Astrocyte (in vitro differentiated cells and primary cell): ENCODE measurements at places on chromosomes 16 and 17. TPM values are rescaled to one million over a fixed set of nuclear protein-coding genes. Genes with fewer than 3 reads are reported as not detected.

Gene ZNHIT3
- 26.4 and 29.4 TPM in 2 replicates for total RNA-seq

Gene SCGB1C2
- not detected in 2 replicates for total RNA-seq

Gene SLC16A6
- 0.34 and 0.62 TPM in 2 replicates for total RNA-seq

Gene TMEM92
- 18.3 and 28.2 TPM in 2 replicates for total RNA-seq

DNA sequence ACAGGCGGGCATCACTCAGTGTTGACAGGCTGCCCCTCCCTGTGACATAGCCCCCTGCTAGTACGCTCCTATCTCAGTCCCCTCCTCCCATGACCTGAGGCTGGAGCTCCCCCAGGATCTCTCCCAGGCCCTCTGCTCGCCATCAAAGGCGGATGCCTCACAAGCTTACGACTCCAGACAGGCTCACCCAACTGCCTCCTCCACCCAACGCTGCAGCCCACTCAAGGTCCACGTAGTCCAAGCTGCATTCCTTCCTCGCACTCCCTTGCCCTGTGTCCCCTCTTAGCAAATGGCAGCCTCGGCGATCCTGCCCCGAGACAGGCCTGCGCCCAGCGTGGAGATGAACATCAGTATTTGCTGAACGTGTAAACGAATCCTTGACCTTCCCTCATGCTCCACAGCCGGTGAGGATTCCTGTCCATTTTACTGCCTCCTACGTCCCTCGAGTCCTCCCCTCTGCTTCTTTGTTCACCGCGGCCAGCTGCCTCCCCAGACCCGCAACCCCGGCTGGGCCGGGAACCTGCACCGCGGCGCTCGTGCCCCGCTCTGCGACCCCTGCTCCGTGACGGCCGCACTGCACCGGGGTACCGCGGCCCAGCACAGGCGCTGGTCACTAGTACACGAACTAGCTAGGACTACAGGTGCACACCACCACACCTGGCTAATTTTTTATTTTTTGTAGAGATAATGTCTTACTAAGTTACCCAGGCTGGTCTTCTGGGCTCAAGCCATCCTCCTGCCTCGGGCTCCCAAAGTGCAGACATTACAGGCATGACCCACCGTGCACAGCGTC is 838 bp upstream of the TMEM97 start:
- DNase-seq, result no peak

DNA sequence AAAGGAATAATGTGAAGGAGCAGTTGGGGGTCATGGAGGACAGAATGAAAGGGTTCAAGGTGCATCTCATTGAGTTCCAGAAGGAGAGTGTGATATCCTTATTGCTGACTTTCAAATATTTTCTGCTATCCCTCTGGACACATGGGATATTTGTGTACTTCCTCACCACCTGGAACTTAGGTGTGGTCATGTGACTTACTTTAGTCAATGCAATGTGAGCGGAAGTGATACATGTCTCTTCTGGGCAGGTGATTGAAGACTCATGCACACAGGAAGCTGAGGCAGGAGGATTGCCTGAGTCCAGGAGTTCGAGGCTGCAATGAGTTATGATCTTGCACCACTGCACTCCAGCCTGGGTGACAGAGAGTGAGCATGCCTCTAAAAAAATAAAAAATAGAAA is 36.7 kb upstream of the TANC2 start:
- no peak for DNase-seq

Gene AOC2
- 4.1 and 5.0 TPM in 2 replicates for total RNA-seq

GRCh38 chr17:7613769-7614424 is 800 bp downstream of the FXR2 start:
- peak; percentile 39 for DNase-seq

Gene HOXB3
- not detected in 2 replicates for total RNA-seq

Gene RUSF1
- total RNA-seq, result 33.9 and 40.5 TPM in 2 replicates

GRCh38 chr17:31452101-31452500 is 60.6 kb downstream of the RAB11FIP4 start:
- no peak for DNase-seq

Gene TBC1D3C
- not detected in 2 replicates for total RNA-seq

Gene CPHXL2
- total RNA-seq, result not detected in 2 replicates

Gene SPATA22
- total RNA-seq, result not detected in 2 replicates

DNA sequence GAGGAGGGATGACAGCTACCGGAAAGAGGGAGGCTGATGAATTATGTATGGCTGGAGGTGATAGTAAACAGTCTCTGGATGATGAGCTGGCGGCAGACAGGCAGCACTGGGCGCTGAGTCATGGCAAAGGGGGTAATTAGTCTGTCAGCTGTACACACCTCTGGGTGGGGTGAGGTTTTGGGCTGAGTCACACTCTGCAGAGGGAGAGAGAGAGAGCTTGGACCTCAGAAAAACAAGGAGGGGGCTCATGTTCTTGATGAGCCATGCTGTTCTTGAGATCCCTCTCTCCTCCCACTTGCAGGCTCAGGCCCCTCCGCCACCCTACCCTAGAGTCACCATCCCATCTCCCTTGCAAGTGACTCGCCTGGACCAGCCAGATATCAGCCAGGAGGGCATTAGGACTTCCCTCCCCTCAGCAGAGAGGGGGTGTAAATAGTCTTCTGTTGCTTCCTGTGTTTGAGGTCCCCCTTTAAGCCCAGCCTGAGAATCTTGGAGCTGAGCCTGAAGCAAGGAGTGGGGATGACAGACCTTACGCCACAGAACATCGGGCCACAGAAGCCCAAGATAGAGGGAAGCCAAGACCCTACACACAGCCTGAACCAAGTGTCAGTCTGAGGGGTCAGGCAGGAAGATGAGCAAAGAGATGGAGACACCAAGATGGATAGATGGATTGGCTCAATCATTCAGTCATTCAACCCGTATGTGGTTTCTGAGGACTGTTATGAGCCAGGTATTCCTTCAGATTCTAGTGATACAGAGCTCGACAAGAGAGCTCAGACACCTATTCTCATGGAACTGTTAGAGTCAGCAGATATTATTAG is 383.2 kb upstream of the CCL2 start:
- peak; percentile 78 for DNase-seq

GRCh38 chr16:10744370-10745030 is 858 bp downstream of the NUBP1 start:
- peak; percentile 38 for DNase-seq

- DNase-seq, result no peak
Observed at GRCh38 chr17:2050300-2051060, 4.4 kb upstream of the HIC1 start.

Gene TP53TG3
- total RNA-seq, result not detected in 2 replicates
